ENCODE measurements at places on chromosomes 16 and 17.

- H3K36me3 ChIP-seq = no peaks in the 10 kb centered on the region
- peaks cover under 1% of the 10 kb centered on the region for H3K4me1 ChIP-seq
- no peak overlapping the region for H3K27ac ChIP-seq
- no peak for DNase-seq
- H3K27me3 ChIP-seq = no peaks in the 10 kb centered on the region
- H3K4me3 ChIP-seq = no peak overlapping the region
These were observed 944 bp upstream of the WFIKKN1 start for GRCh38 chr16:629833-630248.

GRCh38 chr17:69207151-69207550 is 21.5 kb downstream of the ABCA10 start:
- no peaks in the 10 kb centered on the region for H3K4me1 ChIP-seq
- no peaks in the 10 kb centered on the region for H3K36me3 ChIP-seq
- no peak overlapping the region for H3K27ac ChIP-seq
- H3K27me3 ChIP-seq = no peaks in the 10 kb centered on the region
- no peak for DNase-seq

DNA sequence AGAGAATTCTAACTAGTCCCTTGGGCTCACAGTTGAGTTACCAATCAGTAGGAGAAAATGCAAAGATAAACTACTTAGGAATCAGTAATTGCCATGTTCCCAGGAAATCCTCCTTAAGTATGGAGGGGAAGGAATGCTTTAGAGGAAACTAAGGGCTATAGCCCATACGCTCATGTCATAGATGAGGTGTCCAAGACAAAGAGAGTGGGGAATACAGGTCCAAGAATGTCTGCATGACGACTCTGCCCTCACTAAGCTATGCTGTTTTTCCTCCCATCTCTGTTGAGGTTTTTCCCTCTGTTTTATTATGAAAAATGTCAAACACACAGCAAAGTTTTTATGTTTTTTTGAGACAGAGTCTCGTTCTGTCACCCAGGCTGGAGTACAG is 16.0 kb downstream of the LDHD start:
- no peaks in the 10 kb centered on the region for H3K27me3 ChIP-seq
- no peak overlapping the region for H3K4me3 ChIP-seq
- H3K36me3 ChIP-seq = peaks cover 2% of the 10 kb centered on the region
- H3K27ac ChIP-seq = peak overlapping the region; percentile 89
- H3K4me1 ChIP-seq = peaks cover 38% of the 10 kb centered on the region

GRCh38 chr16:14628806-14629611 is 1.1 kb downstream of the PARN start:
- H3K36me3 ChIP-seq = peaks cover 14% of the 10 kb centered on the region
- peak overlapping the region; percentile 99 for H3K27ac ChIP-seq
- H3K4me1 ChIP-seq = peaks cover 29% of the 10 kb centered on the region
- H3K27me3 ChIP-seq = no peaks in the 10 kb centered on the region
- H3K4me3 ChIP-seq = peak overlapping the region; percentile 97

DNA sequence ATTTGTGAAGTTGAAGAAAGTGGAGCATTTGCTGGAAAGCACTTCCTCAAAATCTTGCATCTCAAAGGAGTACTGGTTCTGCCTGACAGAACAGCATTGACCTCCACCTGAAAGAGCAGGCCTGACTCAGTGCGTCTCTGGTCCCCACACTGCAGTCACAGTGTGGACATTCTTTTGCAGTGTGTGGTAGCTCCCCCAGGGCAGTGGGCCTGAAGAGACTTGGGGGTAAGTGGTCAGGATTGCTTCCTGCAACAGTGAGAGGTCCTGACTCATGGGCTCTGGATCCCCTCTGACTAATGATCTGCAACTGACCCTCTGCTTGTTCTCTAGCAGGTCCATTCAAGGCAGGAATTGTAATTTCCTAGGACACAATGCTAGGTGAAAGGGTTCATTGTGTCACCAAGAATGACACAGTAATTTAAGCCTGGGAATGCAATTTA is 204.9 kb upstream of the KCNJ16 start:
- no peaks in the 10 kb centered on the region for H3K27me3 ChIP-seq
- H3K27ac ChIP-seq = no peak overlapping the region
- no peak overlapping the region for H3K4me3 ChIP-seq

- peaks cover 9% of the 10 kb centered on the region for H3K4me1 ChIP-seq
- no peak for DNase-seq
- H3K36me3 ChIP-seq = no peaks in the 10 kb centered on the region
These were observed 18.0 kb downstream of the TLE7 start for GRCh38 chr16:71423865-71424264.

- H3K4me3 ChIP-seq = peak overlapping the region; percentile 84
- no peak for DNase-seq
- H3K36me3 ChIP-seq = no peaks in the 10 kb centered on the region
- no peaks in the 10 kb centered on the region for H3K27me3 ChIP-seq
These were observed 15.4 kb downstream of the NAA60 start for GRCh38 chr16:3458852-3459361.

- no peak overlapping the region for H3K27ac ChIP-seq
- peaks cover 32% of the 10 kb centered on the region for H3K4me1 ChIP-seq
- peaks cover 46% of the 10 kb centered on the region for H3K27me3 ChIP-seq
- peak; percentile 28 for DNase-seq
These were observed 1.9 kb upstream of the HSF4 start for GRCh38 chr16:67162506-67163163.

GRCh38 chr16:75203096-75203495 is 3.9 kb downstream of the CTRB2 start:
- no peaks in the 10 kb centered on the region for H3K36me3 ChIP-seq
- no peak overlapping the region for H3K4me3 ChIP-seq
- H3K4me1 ChIP-seq = peaks cover 11% of the 10 kb centered on the region
- peaks cover 4% of the 10 kb centered on the region for H3K27me3 ChIP-seq
- no peak overlapping the region for H3K27ac ChIP-seq
- no peak for DNase-seq

DNA sequence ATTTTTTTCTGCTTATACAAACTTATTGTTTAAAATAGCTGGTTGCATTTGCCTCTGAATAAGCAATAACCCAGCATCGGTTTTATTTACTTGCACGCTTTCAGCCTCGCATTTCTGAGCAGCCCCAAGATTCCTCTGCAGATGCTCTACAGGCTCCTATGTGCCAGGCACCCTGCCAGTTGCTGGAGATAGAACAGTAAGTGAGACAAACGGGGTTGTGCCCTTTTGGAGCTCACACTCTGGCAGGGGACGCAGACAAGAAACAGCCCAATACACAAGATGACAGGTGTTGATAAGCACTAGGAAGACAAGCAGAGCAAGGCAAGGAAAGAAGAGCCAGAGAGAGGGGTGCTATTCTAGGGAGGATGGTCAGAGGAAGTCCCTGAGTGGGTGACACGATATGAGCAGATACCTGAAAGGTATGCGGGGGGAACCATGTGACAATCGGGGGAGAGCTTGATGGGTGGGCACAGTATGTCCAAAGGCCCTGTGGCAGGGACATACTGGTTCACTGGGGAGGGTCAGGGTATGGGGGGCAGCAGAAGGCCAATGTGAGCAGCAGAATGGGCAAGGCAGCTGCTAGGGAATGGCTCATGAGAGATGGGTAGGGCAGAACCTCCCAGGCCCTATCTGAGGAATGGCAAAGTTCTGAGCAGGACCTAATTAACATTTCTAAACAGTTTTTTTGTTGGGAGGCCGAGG is 18.7 kb upstream of the ADORA2B start:
- no peak overlapping the region for H3K4me3 ChIP-seq
- DNase-seq = no peak

GRCh38 chr16:67149276-67150046 is 1.3 kb downstream of the B3GNT9 start:
- H3K36me3 ChIP-seq = peaks cover 21% of the 10 kb centered on the region
- peaks cover 5% of the 10 kb centered on the region for H3K27me3 ChIP-seq
- no peak for DNase-seq
- H3K4me3 ChIP-seq = peak overlapping the region; percentile 35
- H3K4me1 ChIP-seq = peaks cover 27% of the 10 kb centered on the region
- H3K27ac ChIP-seq = peak overlapping the region; percentile 51

DNA sequence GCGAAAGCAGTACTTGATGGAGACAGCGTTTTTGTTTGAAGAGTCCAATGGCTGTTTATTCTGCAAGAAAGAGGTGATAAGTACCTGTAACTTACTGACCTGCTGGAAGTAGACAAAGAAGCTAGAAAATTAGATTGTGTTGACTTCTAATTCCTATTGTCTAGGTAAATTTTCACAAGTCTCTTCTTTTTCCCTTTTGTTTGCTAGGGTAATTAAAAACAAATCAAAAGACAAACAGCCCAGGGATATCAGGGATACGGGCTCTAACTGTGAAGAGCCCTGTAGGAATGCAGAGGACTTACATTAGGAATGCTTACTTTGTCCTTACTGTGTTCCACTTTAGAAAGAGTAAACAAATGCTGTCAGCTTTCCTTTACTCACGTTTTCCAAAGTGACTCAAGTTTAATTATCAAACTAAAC is 7.0 kb downstream of the PSME3IP1 start:
- no peak overlapping the region for H3K27ac ChIP-seq
- H3K4me1 ChIP-seq = peaks cover 5% of the 10 kb centered on the region
- no peak overlapping the region for H3K4me3 ChIP-seq
- no peak for DNase-seq
- no peaks in the 10 kb centered on the region for H3K36me3 ChIP-seq

DNA sequence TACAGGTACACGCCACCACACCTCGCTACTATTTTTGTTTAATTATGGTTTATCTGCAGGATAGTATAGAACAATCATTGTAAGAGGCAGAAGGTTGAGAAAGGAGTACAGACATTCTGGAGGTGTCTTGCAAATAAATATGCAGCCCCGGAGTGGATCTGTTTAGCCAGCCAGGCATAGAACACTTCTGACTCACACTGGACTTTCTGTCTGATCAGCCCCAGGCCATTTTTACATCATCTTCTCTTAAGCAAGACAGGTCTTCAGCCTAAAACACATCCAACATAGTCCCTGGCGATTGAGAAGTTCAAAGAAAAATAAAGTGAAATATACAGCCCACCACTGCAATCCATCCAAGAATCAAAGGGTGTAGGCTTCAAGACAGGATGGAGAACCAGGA is 81.4 kb downstream of the XYLT1 start:
- no peaks in the 10 kb centered on the region for H3K27me3 ChIP-seq
- no peak overlapping the region for H3K4me3 ChIP-seq
- H3K27ac ChIP-seq = no peak overlapping the region
- DNase-seq = no peak
- peaks cover 46% of the 10 kb centered on the region for H3K36me3 ChIP-seq

- H3K4me3 ChIP-seq = no peak overlapping the region
- DNase-seq = no peak
- H3K4me1 ChIP-seq = peaks cover 1% of the 10 kb centered on the region
- H3K27me3 ChIP-seq = no peaks in the 10 kb centered on the region
- H3K36me3 ChIP-seq = no peaks in the 10 kb centered on the region
- H3K27ac ChIP-seq = no peak overlapping the region
These were observed 63.3 kb downstream of the TMEM235 start for GRCh38 chr17:78294776-78295175.

DNA sequence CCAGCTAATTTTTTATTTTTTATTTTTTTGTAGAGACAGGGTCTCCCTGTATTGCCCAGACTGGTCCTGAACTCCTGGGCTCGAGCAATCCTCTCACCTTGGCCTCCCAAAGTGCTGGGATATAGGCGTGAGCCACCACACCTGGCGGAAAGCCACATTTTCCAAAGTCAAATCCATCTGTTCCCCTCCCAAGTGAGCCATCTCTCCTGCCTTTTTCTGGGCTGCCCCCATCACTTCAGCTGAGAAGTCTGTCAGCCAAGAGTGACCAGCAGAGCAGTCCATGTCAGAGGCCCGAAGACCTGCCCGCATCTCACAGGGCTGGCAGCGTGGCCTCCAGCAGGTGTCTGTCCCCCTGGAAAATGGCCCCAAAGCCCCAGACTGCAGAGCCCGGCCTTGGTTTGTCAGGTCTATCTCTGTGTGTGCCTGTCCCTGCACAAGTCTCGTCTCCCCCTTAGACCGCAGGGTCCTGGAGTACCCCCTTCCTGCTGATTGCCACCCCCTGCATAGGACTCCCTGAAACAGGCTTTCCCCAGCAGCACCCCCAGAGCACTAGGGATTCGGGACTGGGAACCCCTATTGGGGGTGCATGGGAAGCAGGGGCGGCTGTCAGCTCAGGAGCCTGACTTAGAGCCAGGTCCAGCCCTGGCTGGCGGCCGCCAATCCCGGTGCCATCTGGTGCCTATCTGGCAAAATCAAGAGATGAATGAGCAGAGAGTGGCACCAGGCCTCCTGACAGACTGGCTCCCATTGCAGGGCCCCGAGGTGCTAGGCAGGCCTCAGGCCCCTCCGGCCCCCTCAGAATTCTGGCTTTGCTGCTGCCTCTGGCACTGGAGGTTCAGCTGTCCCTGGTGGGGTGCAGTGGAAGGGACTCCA is 7.8 kb downstream of the TTYH2 start:
- no peak overlapping the region for H3K4me3 ChIP-seq
- H3K36me3 ChIP-seq = no peaks in the 10 kb centered on the region
- H3K4me1 ChIP-seq = peaks cover 2% of the 10 kb centered on the region
- H3K27me3 ChIP-seq = no peaks in the 10 kb centered on the region
- DNase-seq = no peak

- H3K36me3 ChIP-seq = peaks cover 4% of the 10 kb centered on the region
- H3K27me3 ChIP-seq = no peaks in the 10 kb centered on the region
- no peak for DNase-seq
- no peaks in the 10 kb centered on the region for H3K4me1 ChIP-seq
- H3K27ac ChIP-seq = no peak overlapping the region
- H3K4me3 ChIP-seq = no peak overlapping the region
These were observed 8.2 kb downstream of the CAPN15 start for GRCh38 chr16:535446-536405.

GRCh38 chr17:4764595-4764994 is 7.1 kb upstream of the TM4SF5 start:
- peaks cover 18% of the 10 kb centered on the region for H3K27me3 ChIP-seq
- H3K4me1 ChIP-seq = no peaks in the 10 kb centered on the region

DNA sequence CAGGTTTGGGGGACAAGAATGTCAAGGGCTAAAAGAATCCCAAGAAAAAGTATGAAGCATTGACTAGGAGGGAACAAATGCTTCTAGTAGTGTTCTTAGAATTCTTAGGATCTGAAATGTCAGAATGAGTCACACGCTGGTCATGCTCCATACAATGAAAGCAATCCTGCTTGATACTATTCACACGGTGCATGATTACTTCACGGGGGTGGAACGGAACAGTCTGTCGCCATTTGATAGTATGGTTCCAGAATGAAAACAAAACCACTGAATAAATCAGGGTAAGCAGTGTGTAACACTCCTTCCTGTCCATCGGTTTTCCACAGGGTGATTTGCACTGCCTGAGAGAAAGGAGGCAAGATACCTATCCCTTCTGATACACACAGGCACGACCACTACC is 22.9 kb upstream of the YWHAE start:
- H3K4me1 ChIP-seq = peaks cover 4% of the 10 kb centered on the region
- H3K27me3 ChIP-seq = no peaks in the 10 kb centered on the region
- H3K27ac ChIP-seq = no peak overlapping the region
- no peak for DNase-seq
- no peak overlapping the region for H3K4me3 ChIP-seq

- no peak overlapping the region for H3K4me3 ChIP-seq
- peaks cover 2% of the 10 kb centered on the region for H3K4me1 ChIP-seq
- no peak overlapping the region for H3K27ac ChIP-seq
- H3K27me3 ChIP-seq = no peaks in the 10 kb centered on the region
These were observed 47.0 kb downstream of the SYNRG start for GRCh38 chr17:37562016-37562745.
